ENCODE measurements at places on chromosomes 5 and 9.

- DNase-seq, result no peak
Observed at GRCh38 chr9:22483528-22484070, 37.0 kb downstream of the DMRTA1 start.

DNA sequence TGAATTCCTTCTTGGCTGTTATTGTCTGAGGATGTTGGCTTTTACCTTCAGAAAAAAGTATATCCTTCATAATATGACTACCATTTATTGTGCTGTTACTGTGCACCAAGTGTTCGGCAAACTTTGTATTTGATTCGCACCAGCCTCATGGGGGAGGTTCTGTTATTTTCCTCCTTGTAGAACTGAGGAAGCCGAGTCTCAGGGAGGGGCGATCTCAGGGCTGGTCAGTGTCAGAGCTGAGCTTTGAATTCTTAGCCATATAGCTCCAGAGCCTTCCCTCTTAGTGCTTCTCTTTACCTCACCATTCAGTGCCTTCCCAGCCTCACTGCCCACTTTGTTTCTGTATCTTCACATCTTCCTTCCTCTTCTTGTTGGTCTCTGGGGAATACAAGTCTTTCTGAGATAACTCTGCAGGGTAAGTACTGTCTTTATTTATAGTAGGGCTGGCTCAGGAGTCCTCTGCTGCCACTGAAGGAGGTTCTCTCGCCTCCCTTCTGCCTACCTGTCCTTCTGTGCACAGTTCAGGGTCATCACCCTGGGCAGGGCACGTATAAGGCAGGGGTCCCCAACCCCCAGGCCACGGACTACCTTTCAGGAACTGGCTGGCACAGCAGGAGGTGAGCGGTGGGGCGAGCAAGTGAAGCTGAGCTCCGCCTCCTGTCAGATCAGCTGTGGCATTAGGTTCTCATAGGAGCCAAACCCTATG is 48.4 kb downstream of the GALNT10 start:
- no peak for DNase-seq

GRCh38 chr5:138901716-138902115 is 26.6 kb upstream of the LRRTM2 start:
- no peak for DNase-seq

- DNase-seq, result no peak
Observed at GRCh38 chr5:1834022-1834551, 32.9 kb downstream of the NDUFS6 start.

DNA sequence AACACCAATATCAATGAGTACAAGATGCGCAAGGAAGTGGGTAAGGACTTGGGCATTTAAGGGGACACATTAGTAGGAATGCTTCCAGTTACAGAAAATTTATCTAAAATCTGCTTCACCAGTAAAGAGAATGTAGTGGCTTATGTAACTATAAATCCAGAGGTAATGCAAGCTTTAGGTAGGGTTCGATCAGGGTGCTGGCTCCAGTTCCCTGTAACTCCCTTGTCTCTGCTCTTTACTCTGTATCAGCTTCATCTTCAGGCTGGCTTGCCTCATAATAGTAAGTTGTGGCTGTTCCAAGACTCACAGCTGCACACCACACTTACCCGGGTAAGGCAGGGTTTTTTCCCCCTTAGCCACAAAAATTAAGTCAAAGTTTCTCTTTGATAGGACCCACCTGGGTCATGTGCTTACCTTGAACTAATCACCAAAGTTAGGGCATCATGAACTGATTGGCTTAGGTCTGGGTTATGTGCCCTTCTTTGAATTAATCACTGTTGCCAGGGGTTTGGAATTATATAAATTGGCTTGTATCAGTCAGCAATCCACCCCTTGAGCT is 35.5 kb downstream of the ARHGEF37 start:
- no peak for DNase-seq

DNA sequence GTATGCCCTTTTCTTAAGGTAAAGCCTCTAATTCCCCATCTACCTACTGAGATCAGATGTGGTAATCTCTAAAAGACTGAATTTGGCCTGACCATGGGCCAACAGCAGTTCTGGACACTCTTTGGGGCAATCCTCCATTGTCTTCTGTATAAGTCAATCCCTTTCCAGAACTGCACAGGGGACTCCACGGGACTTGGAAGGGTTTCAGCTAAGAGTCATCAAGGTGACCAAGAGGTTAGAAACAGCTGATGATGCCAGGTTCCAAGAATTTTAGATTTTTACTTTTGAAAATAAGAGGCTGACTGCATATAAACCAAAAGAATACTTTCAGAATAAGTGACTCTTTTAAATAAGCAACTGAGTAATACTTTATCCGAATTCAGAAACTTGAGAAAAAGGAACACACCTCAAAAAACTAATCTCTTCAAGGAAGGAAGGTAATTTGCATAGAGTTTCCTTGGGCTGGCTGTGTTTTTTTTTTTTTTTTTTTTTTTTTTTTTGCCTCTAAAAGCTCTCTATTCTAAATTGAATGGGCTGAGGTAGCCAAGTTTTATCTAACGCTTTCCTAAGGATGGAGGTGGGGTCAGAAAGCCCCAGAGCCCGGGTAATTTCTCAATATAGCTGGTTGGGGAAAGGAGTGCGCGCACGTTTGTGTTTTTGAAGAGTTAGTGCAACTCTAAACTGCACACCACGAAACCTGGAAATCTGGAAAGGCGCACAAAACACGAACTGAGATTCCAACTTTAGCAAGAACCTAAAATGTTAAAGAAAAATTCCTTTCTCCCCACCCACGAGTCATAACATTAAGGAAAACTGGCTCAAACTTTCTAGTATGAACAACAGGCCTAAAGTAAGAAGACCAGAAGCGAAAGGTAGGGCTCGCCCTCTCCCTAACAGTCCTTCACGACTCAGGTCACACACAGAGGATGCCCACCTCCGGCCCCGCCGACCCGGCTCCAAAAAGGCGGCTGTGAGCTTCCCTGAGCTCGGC is 1.3 kb downstream of the VCP start:
- no peak for DNase-seq

- DNase-seq, result no peak
Observed at GRCh38 chr5:45385321-45386058, 310.7 kb downstream of the HCN1 start.

GRCh38 chr5:102531506-102531905 is 32.7 kb upstream of the SLCO6A1 start:
- DNase-seq, result no peak

- no peak for DNase-seq
Observed at GRCh38 chr5:170183816-170184687, 48.7 kb upstream of the C5orf58 start.

DNA sequence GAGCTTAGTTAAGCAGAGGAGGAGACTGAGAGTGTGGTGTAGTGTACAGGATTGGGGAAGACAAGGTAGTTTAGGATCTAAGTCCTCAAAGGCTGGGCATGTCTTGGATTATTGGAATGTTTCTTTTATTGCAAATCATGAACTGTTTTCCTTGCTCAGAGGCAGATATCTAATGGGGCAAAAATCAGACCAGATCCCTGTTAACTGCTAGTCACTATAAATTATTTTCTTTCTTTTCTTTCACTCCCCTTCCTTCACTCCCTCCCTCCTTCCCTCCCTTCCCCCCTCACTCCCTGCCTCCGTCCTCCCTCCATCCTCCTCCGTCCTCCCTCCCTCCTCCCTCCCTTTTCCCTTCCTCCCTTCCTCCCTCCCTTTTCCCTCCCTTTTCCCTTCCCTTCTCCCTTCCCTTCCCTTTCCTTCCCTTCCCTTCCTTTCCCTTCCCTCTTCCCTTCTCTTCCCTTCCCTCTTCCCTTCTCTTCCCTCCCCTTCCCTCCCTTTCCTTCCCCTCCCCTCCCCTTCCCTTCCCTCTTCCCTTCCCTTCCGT is 117.9 kb downstream of the WDR70 start:
- no peak for DNase-seq

GRCh38 chr9:70040376-70040903 is 3.2 kb upstream of the MAMDC2 start:
- DNase-seq, result no peak

DNA sequence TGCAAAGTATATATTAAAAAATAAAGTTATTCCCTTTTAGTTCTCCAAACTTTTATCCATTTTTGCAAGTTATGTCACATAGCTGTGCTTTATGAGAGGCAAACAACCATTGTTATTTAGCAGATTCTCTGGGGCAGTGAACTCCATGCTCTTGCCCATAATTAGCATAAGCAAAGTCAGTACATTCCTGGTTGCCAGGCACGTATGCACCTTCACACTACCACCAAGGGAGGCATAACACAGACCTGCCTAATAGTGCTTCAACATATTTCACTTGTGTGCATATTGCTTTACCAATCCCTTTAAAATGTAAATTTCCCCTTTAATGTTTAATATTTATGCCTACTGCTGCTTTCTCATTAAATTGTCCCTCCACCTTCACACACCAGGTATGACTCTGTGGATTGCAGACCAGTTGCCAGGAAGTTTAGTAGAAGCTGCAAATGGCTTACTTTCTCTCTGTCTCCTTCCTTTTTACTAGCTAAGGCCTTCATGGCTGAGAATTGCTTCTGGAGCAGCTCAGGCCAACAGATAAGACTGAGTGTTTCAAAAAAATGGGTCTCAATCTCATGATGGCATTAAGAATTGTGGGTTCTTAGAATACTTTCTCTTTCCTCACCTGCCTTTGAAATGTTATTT is 388.2 kb downstream of the PRR16 start:
- DNase-seq, result no peak

DNA sequence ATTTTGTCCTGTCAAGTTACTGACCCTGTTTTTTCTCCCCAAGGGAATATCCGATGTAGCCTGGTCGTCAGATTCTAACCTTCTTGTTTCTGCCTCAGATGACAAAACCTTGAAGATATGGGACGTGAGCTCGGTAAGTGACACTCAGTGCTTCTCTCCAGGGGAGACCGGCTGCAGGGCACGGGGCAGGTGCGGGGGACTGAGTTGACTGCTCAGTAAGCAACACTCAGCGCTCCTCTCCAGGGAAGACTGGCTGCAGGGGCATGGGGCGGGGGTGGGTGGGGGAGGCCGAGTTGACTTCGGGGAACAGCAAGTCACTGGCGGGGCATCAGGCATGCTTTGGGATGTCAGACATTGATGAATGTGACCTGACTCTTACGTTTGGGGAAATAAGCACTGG is 6.0 kb downstream of the WDR5 start:
- DNase-seq, result no peak

DNA sequence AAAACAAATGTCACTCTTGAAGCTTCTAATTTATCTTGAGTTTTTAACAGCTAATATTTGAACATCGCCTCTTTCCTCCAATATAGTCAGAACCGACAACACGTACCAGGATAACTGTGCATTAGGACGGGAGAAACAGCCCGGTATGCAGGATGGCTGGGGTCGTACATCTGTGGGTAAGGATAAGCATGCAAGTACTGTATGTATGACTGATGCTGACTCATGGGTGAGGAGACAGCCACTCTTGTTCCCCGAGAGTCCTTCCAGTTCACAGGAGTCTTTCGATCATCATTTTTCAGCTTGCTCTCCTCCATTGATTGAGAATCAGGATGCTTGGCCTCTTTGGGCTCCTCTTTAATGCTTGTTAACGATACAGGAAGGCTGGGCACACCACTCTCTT is 102.3 kb downstream of the ZNF608 start:
- DNase-seq, result no peak

DNA sequence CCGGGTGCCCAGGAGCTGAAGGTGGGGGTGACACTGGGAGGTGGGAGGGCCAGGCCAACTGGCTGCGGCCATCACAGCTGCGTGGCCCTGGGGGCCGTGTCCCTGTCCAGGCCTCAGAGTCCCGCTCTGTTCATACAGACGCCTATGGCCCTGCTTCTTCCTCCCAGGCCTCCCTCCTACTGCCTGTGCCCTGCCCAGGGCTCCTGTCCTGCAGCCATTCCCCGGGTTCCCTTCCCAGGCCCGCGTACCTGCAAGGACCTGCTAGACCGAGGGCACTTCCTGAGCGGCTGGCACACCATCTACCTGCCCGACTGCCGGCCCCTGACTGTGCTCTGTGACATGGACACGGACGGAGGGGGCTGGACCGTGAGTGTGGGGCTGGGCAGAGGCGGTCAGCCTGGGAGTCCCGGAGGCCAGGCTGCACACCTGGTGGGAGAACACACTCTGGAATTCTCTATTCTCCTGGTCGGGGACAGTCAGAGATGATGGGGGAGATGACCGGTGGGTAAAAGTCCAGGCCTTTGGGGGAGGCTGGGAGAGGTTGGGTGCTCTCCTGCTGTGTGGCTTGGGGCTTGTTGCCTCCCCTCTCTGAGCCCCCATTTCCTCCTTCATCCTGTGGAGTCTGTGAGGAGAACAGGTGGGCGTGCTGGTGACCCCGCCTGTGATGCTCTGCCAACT is 4.5 kb downstream of the FCN2 start:
- DNase-seq, result no peak

GRCh38 chr5:177500685-177501522 is 3.5 kb upstream of the PDLIM7 start:
- DNase-seq, result peak; percentile 64

- DNase-seq, result no peak
Observed at GRCh38 chr9:92980085-92980745, 32.9 kb downstream of the FGD3 start.

DNA sequence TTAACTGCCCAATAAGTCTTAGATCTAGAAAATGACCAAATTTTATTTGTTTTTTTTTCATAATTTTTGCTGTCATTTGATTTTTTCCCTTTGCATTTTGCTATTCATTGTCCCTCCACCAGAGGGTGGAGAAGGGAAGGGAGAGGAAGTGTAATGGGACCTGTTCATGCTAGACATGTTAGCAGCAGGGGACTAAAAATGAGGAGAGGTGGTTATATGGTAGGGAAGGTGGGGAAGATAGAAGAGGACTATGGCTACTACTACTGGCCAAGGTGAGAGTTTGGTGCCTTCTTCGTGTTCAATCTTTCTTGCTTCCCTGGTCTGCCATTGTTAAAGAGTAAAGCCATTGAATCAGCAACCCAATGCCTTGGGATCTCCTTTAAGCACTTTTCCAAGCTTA is 6.4 kb downstream of the GRIA1 start:
- DNase-seq, result no peak

DNA sequence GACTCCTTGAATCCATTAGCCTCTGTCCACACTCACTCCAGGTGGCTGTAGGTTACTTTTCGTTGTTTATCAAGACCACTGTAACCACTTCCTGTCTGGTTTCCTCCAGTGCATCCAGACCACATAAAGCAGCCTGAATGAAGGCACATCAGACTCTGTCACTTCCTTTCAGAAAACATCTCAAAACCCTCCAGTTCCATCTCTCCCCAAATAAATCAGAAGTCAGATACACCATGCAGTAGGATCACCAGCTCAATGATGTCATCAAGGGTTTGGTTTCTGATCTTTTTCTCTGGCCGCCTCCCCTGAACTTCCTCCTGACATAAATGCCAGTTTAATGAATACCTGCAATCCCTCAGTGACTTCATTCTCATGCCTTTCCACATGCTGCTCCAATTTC is 161.2 kb downstream of the ZNF462 start:
- DNase-seq, result no peak

DNA sequence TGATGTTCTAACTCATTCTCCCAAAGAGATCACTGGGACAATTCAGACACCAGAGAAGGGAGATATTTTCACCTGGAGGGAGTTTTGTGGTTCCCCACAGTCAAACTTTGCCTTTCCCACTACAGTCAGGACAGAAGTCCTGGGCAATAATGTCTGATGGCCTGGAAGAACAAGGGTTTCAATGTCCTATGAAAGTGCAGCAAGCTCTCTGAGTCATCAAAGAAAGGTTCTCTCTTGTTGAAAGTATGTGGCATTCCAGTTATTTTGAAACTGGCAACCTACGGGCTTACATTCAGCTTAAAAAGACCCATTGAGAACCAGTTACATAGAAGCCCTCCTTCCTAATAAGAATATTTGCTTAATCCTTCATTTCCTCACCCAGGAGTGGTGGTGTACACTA is 103.9 kb downstream of the INSYN2B start:
- no peak for DNase-seq
